ENCODE measurements at places on chromosomes 3 and 15. TPM values are rescaled to one million over a fixed set of nuclear protein-coding genes. Genes with fewer than 3 reads are reported as not detected.
A peak's percentile ranks its signal among the peaks of the same experiment; 100 is the strongest.

DNA sequence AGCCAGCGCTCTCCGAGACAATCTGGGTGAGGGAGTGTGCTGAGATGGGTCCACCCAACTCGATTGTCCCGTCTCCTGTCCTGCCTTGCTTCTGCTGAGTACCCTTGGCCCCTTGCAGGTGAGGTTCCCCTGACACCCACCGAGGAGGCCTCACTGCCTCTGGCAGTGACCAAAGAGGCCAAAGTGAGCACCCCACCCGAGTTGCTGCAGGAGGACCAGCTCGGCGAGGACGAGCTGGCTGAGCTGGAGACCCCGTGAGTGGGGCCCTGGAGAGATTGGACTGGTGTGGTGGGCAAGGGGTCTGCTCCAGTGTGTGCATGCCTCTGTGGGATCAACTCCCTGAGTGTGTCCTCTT is 23.6 kb downstream of the NBEAL2 start:
- H3K4me3 ChIP-seq: no peak overlapping the region
- no peak overlapping the region for H3K27ac ChIP-seq
- peaks cover 75% of the 10 kb centered on the region for H3K36me3 ChIP-seq
- H3K27me3 ChIP-seq: no peaks in the 10 kb centered on the region
- peaks cover 11% of the 10 kb centered on the region for H3K4me1 ChIP-seq
- no peak for DNase-seq

The AP2M1 gene
- 218 TPM for total RNA-seq

DNA sequence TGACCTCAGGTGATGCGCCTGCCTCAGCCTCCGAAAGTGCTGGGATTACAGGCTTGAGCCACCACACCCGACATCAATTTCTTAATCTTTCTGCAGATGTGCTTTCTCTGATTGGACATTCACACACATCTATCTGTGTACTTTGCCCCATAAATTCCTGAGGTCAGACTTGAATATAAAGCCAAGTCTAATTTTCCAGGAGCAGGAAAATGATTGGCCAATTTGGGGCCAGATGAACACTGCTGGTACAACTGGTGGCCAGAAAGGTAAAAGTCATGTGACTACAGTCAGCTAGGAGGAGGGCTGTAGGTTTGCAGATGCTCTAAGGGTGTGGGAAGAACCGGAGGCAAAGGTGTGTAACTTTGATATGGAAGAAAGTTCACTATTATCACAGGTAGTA is 3.2 kb upstream of the RAD51 start:
- no peak for DNase-seq
- no peaks in the 10 kb centered on the region for H3K27me3 ChIP-seq
- no peak overlapping the region for H3K27ac ChIP-seq
- H3K4me3 ChIP-seq: no peak overlapping the region

The CYP19A1 gene
- not detected for total RNA-seq

- DNase-seq: no peak
- no peak overlapping the region for H3K27ac ChIP-seq
- no peak overlapping the region for H3K4me3 ChIP-seq
- no peaks in the 10 kb centered on the region for H3K36me3 ChIP-seq
- H3K27me3 ChIP-seq: no peaks in the 10 kb centered on the region
These were observed 378.3 kb downstream of the CNTN4 start for GRCh38 chr3:2476996-2477395.

The RASL12 gene
- not detected for total RNA-seq

GRCh38 chr3:126477061-126477380 is 1.3 kb upstream of the ZXDC start:
- H3K36me3 ChIP-seq: peaks cover 24% of the 10 kb centered on the region
- H3K27me3 ChIP-seq: no peaks in the 10 kb centered on the region
- peak overlapping the region; percentile 78 for H3K4me3 ChIP-seq

The MESP2 gene
- total RNA-seq: not detected

DNA sequence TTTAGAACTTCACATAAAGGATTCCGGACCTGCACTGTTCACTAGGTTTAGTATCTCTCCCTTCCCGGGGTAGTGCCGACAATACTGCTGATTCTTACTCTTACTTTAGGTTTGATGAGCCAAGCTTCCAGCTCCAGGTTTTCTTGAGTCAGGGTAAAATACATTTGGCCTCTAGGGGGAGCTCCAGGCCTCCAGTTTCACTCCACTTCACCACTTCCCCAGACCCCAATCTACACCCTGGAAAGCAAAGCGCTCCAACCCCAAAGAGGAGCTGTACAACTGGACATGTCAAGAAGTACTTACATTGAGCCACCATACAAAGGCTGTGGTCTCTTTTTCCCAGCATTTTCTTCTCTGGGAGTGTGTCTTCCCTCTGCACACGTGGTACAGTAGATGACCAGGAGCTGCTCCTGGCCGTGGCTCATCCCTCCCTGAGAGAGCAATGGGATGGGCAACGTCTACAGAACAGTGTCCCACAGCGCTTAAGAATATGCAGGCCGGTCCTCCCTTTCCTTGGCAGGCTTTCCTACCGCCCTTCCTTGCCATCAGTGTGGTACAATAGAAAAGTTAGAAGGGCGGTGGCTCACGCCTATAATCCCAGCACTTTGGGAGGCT is 93.9 kb upstream of the CCDC80 start:
- peak; percentile 71 for DNase-seq
- no peaks in the 10 kb centered on the region for H3K27me3 ChIP-seq
- no peak overlapping the region for H3K27ac ChIP-seq
- no peaks in the 10 kb centered on the region for H3K36me3 ChIP-seq
- H3K4me3 ChIP-seq: no peak overlapping the region

DNA sequence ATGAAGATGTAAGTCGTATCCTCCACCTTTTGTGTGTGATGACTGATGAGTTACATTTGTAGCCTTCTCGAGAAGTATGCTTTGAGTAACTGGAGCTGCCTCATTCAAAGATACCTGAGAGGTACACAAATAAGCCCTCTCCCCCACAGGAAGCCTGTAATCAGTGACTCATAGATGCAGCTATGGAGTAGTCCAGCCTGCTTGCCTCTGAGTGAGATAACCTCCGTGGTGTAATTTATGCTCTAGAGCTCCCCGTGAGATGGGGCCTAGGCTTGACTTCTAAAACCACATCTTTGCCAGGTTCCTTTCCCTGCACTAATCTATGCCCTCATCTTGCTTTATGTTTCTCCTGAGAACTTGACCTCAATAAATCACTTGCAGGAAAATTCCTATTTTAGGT is 291.7 kb downstream of the SUCLG2 start:
- no peaks in the 10 kb centered on the region for H3K36me3 ChIP-seq
- peaks cover 31% of the 10 kb centered on the region for H3K4me1 ChIP-seq
- no peak overlapping the region for H3K4me3 ChIP-seq
- H3K27me3 ChIP-seq: no peaks in the 10 kb centered on the region
- DNase-seq: peak; percentile 19
- no peak overlapping the region for H3K27ac ChIP-seq

GRCh38 chr3:8851703-8852102 is 82.3 kb upstream of the OXTR start:
- DNase-seq: no peak
- no peak overlapping the region for H3K4me3 ChIP-seq
- no peaks in the 10 kb centered on the region for H3K36me3 ChIP-seq
- no peaks in the 10 kb centered on the region for H3K4me1 ChIP-seq

DNA sequence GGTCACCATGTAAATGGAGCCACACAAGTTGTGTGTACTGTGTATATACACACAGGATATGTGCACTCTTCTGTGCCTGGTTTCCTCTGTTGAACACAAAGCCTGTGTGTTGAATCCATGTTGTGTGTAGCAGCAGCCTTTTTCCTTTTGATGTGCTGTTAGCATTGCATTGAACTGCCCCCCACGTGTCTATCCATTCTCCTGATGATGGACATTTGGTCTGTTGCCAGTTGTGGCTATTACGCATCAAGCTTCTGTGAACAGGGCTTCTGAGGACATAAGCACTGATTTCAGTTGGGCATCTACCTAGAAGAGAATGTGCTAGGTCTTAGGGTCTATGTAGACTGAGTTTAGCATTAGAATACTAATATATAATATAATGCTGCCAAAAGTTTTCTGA is 77.4 kb downstream of the LSM3 start:
- no peak overlapping the region for H3K27ac ChIP-seq
- DNase-seq: no peak
- peaks cover 6% of the 10 kb centered on the region for H3K27me3 ChIP-seq

DNA sequence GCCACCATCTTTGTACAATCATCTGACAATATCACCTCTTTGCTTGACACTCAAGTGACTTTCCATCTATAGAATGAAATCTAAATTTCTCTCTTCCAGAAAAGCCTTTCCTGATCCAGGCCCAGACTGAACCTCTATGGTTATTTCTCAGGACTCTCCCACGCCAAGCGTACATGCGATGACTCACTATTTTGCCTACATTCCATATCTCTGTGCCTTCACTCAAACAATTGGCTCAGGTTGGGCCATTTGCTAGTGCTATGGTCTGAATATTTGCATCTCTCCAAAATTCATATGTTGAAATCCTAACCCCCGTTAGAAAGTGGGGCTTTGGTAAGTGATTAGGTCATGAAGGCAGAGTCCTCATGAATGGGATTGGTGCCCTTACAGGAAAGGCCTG is 43.9 kb downstream of the ST3GAL6 start:
- H3K27me3 ChIP-seq: peaks cover 2% of the 10 kb centered on the region
- H3K36me3 ChIP-seq: no peaks in the 10 kb centered on the region
- H3K4me1 ChIP-seq: no peaks in the 10 kb centered on the region
- no peak for DNase-seq
- H3K4me3 ChIP-seq: no peak overlapping the region

GRCh38 chr3:141259821-141260629 is 28.4 kb downstream of the PXYLP1 start:
- peaks cover 18% of the 10 kb centered on the region for H3K36me3 ChIP-seq
- H3K4me1 ChIP-seq: peaks cover 36% of the 10 kb centered on the region
- no peak for DNase-seq
- no peak overlapping the region for H3K27ac ChIP-seq
- no peaks in the 10 kb centered on the region for H3K27me3 ChIP-seq

DNA sequence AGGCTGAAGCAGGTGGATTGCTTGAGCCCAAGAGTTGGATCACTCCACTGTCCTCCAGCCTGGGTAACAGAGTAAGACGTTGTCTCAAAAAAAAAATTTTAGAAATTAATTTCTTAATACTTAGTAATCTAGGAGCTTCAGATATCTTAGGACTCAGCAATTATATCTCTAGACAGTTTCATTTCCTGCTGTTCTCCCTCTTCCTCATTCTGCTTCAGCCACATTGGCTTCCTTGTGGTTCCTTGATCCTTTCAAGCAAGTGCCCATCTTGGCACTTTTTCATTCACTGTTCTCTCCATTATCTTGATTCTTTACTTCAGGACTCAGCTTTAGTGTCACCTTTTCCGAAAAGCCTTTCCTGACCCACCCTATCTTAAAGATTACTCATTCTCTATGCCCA is 22.5 kb downstream of the TMEM202 start:
- no peak for DNase-seq
- no peaks in the 10 kb centered on the region for H3K36me3 ChIP-seq
- H3K27me3 ChIP-seq: peaks cover 11% of the 10 kb centered on the region
- no peak overlapping the region for H3K27ac ChIP-seq

GRCh38 chr15:52523192-52523591 is 5.5 kb downstream of the MYO5A start:
- H3K36me3 ChIP-seq: no peaks in the 10 kb centered on the region
- no peak overlapping the region for H3K27ac ChIP-seq
- H3K27me3 ChIP-seq: no peaks in the 10 kb centered on the region
- H3K4me1 ChIP-seq: peaks cover 34% of the 10 kb centered on the region

GRCh38 chr15:96807361-96807760 is 476.9 kb downstream of the NR2F2 start:
- no peak overlapping the region for H3K27ac ChIP-seq
- H3K36me3 ChIP-seq: no peaks in the 10 kb centered on the region
- no peaks in the 10 kb centered on the region for H3K4me1 ChIP-seq
- H3K4me3 ChIP-seq: no peak overlapping the region

All from activated CD4-positive, alpha-beta memory T cell treated with anti-CD3 and anti-CD28 coated beads, Interleukin-2, amount 10 ng/mL, durations not matched to agents 7 days and 5 days (primary cell).